ENCODE measurements at places on chromosomes 2 and 18.
A peak's percentile ranks its signal among the peaks of the same experiment; 100 is the strongest.

- peak; percentile 3 for DNase-seq
These were observed 418.2 kb upstream of the HS6ST1 start for GRCh38 chr2:128736689-128737545.

DNA sequence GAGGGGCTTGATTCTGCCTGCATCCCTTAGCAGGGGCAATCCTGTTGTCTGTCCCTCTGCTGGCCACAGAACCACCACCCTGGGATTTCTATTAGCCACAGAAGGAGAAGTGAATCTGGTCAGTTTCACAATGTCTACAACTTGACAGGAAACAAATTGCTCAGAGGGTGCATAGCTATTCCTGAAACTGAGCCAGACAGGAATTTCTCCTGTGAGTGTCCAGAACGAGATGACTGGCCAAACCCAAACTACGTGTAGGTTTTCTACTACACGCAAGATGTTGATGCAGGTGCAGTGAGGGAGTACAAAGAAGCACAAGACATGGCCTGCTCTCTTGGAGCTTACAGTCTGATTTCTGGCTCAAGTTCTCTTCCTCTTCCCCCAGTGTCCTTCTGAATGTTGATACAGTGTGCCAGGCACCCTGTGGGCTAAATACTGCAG is 201.9 kb downstream of the CLIP4 start:
- DNase-seq, result peak; percentile 71

DNA sequence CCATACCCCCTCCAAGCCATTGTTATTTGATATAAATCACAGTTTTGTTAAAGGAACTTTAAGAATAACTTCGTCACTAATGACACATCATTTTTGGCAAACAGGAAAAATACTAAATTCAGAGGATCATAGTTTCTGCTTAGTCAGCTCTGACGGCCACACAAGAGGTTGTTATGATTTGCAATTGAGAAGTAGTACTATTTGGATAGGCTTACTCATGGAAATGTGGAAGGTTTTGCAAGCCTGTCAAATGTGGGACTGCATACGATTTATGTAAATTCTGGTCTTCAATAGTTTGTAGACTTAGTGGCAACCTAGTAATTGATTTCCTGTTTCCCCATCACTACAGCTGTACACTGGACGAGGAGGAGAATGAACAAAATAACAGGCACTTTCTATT is 108.1 kb downstream of the ARHGEF33 start:
- DNase-seq, result peak; percentile 98

- no peak for DNase-seq
These were observed 48.4 kb upstream of the RMP24 start for GRCh38 chr18:35923939-35924684.
